Glutamatergic neuron (in vitro differentiated cells): ENCODE measurements at places on chromosomes 7 and 10.
A peak's percentile ranks its signal among the peaks of the same experiment; 100 is the strongest.

DNA sequence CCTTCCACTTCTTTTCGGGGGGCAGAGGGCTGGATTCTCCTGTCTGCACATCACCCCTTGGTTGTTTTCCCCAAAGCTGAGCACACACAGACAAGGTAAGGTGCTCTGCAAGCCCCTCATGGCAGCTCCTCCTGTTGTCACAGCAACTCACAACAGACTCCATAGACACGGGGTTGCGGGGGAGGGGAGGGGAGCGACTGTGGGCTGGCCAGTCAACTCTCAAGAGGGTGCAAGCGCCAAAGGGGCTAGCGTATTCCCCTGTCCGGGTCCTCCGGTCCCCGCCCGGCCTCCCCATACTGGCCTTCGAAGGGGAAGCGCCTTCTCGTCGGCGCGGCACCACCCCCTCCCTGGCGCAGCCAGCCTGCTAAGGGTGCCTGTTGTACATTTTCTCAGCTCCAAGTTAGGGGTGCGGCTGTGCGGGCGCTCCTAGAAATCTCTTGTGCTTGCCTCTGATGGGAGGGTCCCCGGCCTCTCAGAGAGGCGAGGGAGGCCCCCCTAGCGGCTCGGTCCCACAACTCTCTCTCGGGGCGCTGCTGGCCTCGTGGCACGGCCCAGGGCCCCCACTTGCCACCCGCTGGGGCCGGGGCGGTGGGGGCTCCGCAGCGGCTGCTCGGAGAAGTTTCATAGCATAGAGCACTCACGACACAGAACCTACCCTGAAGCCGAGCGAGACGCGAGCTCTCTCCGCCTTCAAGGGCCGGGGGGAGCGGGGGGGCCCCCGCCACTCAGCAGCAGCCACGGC, 498 bp downstream of the RHOBTB1 start:
- peak; percentile 88 for DNase-seq

DNA sequence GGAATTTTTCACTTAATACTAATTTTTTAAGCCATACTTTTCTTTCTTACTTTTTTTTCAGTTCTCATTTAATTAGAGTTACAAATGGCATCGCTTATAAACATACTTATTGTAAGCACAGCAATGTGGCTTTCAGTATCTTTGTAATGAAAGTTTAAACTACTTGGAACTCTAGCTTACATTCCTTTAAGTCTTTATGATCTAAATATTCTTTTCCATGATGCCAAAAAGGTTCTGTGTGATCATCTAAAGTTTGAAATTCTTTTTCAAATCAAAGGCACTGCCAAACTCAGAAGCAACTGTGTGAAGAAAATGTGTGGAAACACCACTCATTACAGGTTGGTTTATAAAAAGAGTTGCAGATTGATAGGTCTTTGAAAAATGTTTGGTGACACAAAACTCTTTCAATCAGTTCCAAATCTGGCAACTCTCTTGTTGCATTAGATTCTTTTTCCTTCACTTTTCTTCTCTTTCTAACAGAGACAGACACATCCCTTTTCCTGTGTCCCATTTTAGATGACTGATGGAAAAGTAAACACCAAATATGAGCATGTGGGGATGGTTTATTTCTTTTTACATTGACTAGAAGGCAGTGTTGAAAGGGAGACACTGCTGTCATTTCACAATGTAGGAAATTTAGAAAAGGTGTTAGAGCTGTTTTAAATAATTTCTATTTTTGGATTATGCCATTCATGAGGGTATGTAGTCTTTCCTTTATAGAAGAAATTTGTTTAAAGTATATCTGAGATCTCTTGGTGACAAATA, 392.3 kb downstream of the SUGCT start:
- DNase-seq: no peak

GRCh38 chr7:4270941-4271715, 411.0 kb upstream of the FOXK1 start:
- DNase-seq: no peak

GRCh38 chr7:38398725-38399321, 125.4 kb upstream of the TARP start:
- peak; percentile 62 for DNase-seq

GRCh38 chr10:18082381-18082780, 57.8 kb upstream of the CACNB2 start:
- DNase-seq: no peak
